Large intestine (tissue), 12 donors: ENCODE measurements at places on chromosomes 11 and 22. TPM values are rescaled to one million over a fixed set of nuclear protein-coding genes. Genes with fewer than 3 reads are reported as not detected.

DNA sequence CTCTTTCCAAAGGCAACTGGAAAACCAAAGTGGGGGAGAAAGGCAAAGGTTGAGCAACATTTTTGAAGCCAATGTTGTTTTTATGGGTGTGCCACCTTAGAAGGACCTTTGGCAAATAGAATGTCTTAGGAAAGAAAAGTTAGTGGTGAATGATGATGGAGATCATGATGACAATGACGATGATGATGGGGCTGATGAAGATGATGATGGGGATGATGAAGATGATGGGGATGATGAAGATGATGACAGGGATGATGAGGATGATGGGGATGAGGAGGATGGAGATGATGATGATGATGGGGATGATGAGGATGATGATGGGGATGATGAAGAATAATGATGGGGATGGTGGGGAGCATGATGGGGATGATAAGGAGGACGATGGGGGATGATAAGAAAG lies 78.4 kb upstream of the MTMR2 start:
- no peak for DNase-seq

DNA sequence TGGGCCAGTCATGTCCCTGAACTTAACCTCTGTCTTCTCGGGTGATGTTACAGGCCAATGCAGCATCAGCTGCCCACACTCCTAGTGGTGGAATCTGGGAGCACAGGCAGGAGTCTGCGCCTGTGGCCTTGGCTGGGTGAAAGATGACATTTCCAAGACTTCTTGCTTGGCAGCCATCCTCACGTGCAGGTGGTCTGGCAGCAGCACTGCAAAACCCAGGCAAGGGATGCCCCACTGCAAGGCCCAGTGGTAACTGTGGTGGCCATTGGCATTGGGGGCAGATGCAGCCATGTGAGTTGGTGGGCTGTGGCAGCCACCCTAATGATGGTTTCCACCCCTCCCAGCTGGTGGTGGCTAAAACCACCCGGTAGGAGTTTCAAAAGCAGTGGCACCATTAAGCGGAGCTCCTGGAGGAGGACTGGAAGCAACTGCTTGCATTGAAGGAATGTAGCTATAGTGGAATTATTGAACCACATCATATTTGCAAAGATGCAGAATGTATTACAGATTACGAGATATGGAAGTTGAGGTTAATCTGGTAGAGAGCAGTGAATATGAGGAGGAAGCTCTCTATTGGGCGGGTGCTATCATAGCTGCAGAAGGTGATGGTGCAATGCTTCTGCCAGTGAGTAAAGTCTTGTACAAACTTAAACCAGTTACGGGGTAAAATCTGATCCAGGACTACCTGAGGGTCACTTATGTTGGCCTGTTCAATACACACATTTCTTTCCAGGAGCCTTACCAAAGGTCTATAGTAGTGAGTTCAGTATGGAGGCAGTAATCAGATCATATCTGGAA lies 120.7 kb upstream of the TOP3B start:
- no peak for DNase-seq

GRCh38 chr11:134288486-134288885 lies 12.3 kb downstream of the GLB1L3 start:
- no peak for DNase-seq

DNA sequence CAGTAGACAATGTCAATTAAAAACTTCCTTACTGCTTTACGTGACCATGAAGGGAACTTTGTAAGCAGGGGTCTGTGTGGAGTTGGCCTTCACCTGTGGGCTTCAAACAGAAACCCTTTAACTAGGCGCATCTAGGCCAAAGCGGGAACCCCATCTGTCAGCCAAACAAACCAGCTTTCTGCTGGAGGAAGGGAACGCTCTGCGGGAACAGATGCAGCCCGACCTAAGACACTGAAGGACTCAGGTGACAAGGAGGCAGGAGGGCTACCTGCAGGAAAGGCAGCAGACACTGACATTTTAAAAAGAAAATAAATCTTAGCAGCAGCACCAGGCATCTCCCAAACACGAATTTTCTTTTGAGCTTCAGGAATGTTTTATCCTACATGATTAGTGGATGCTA lies 78.4 kb downstream of the CADM1 start:
- no peak for DNase-seq

The SLC25A45 gene
- polyA plus RNA-seq, result 41.2 TPM

DNA sequence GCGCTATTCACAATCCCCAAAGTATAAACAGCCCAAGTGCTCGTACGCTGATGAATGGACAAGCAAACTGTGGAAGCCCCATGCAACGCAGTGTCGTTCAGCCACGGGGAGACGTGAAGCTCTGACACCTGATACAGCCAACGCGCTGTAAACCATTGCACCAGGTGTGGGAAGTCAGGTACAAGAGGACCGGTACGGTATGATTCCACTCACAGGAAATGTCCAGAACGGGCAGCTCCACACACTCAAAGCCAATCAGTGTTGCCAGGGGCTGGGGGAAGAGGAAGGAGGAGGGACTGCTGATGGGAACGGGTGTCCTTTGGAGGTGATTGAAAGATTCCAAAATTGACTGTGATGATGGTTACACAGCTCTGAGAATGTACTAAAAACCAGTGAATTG lies 64.5 kb downstream of the BRD1 start:
- no peak for DNase-seq
